ENCODE measurements at places on chromosomes 7 and 10.

DNA sequence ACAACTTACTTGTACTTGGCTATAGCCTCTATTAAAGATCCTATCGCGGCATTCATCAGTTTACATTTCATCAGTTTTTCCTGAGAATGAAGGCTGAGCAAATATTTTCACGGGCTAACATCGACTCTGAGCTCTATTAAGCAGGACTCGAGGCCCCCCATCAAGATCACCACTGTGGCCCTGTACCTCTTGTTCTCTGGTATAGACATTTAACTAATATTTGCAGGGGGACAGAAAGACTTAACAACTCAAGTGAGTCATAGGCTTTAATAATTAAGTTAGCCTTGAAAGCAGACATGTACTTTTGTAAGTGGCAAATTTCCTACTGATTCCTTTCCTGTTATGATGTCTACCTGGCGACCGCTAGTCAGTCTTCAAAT lies 45.4 kb downstream of the DOCK4 start:
- no peak for DNase-seq

GRCh38 chr10:129528376-129528978 lies 61.4 kb downstream of the MGMT start:
- no peak for DNase-seq

DNA sequence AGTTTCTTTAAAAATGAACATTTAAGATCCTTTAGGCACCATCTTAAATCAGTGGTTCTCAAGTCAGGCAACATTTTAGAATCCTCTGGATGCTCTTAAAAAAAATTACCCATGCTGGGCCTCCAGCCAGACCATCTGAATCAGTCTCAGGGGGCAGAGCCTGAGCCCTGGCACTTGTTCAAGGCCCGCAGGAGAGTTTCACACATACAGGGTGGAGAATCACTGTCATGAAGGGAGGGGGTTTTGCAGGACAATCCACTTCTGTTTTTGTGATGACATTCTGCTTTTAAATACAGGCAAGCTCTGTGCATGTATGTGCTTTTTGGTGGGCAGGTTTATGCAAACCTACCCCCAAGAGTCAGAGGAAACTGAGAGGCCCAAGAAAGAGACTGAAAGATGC lies 268.6 kb downstream of the SEC23IP start:
- DNase-seq: no peak

- DNase-seq: no peak
These were observed 316.1 kb downstream of the OTUD1 start for GRCh38 chr10:23754941-23755340.

DNA sequence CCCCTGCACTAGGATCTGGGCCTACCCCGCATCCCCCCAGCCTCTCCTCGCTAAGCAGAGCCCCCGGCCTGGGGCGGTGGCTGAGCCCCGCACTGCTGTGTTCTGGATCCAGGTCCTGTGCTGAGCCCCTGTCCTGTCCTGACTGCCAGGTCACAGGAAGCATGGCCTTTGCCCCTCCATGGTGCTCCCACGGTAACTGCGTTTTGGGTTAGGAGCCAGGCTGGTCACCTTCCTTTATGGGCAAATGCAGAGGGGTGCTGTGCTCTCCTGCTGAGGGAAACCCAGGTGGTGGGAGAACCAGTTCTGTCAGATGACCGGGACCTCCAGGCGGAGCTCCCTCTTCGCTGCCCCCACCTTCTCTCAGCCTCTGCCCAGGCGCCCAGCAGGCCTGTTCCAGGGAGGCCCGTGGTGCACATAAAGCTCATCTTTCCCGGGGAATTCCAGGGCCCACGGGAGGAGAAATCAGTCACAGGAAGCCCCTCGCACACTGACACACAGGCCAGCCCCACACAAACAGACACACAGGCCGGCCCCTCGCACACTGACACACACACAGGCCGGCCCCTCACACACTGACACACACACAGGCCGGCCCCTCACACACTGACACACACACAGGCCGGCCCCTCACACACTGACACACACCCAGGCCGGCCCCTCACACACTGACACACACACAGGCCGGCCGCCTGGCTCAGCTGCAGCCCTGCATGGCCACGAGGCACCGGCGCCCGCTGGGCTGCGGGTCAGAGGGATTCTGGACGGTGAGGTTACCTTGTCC lies 75.6 kb downstream of the CFAP46 start:
- DNase-seq: no peak

DNA sequence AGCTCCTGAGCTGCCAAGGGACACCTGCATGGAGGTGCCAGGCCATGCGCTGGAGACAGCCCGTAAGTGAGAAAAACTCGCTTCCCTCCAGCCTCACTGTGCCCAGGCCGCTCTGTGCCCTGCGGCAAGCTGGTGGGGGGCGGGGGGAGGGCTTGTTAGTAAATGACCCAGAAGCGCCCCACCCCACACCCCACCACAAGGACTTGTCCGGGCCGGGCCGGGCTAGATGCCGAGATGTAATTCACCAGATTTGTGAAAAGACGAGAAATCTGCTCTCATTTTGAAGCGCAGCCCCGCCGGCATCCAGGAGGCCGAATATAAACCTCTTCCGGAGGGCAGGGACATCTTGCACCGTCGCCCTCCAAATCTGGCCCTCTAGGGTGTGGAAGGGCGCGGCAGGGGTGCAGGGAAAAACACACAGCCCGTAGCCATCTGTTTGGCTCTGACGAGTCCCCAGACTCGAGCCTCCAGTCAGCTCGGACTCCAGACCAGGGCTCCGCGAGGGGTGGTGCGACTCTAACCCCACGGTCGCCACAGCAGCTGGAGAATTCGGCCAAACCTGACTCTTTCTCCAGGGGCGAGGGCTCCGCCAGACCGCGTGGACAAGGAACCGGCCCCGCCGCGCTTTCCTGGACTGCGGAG lies 14.8 kb downstream of the TLX1 start:
- no peak for DNase-seq

GRCh38 chr7:100706672-100707311 lies 871 bp downstream of the POP7 start:
- DNase-seq: no peak

DNA sequence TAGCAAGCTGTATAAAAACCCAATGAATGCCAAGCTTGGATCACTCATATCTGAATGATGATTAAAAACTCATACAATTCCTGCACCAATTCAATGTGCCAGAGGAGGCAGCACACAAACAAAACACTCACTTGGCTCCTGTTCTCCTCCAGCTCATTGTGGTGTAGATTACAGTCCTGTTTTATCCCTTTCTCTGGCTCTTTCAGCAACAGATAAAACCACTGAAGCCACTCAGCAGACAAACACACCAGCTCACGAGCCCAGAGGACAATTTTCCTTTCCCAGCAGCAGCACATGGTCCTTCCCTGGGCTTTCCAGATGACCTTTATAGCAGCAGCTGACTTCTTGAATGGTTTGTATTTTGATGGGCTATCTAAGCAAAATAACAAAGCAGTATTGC lies 107.3 kb upstream of the STARD3NL start:
- DNase-seq: no peak

GRCh38 chr7:4655311-4655710 lies 26.8 kb upstream of the FOXK1 start:
- DNase-seq: no peak

DNA sequence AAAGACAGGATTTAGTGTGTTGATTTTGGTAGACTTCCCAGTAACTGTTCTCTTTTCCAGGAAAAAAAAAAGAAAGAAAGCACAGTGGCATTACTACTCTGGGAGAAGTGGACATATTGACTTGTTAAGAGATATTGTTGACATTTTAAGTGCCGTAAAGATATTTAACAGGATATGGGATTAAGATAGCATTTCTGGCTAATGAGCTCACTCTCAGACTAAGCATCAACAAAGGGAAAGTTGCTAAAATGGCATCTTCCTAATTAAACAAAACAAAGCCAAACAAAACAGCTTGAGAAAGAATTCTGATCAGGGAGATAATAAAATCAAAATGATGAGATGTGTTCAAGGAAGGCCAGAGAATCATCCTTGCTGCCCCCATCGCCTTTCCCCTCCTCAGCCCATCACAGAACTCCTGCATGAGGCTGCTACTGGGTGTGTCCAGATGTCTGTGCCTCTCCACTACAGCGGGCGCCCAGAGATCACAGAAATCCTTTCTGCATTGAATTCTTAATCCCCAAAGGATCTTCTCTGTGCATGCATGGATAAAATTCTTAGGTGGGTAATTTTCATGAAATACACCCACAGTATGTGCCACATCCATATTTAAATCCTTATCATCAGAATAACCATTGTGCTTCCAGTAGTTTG lies 270.5 kb downstream of the POU6F2 start:
- DNase-seq: no peak

All from stimulated activated CD4-positive, alpha-beta T cell treated with anti-CD3 and anti-CD28 coated beads, Interleukin-1b, Interleukin-23, amount 100 ng/mL, for 1 hour (primary cell).